ENCODE measurements at places on chromosomes 7 and 10.

DNA sequence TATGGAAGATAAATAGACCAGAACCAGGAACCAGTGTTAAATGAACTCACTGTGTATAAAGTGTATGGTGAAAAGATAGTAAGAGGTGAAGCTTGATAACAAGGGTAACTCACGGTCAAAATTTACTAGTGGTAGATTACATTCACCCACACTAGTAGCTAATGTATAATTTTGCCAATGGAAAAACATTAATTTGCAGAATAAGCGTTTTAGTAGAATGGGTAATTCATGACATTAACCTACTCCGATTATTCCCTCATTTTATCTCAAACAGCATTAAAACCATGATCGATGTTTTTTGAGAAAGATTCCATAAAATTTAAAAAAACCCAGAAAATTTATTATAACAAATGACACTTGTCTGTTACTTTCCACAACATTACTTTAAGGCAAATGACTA lies 57.7 kb upstream of the PPP1R3A start:
- DNase-seq, result no peak

DNA sequence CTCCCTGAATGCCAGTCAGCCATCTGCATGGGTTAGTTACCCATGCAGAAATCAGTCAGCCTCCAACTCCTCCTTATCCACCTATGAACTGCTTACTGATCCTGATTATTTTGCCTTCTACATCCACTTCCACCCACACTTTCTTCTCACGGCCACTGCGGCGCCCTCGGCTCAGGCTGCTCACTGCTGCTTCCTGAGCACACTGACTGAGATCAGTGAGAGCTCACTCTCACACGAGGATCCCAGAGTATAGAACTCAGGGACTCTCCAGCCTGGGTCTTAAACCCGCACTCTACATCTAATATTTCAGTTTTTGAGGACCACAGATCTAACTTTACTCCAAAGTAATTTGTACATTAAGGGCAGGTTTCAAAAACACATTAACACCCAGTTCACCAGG lies 64.4 kb downstream of the GRB10 start:
- no peak for DNase-seq

DNA sequence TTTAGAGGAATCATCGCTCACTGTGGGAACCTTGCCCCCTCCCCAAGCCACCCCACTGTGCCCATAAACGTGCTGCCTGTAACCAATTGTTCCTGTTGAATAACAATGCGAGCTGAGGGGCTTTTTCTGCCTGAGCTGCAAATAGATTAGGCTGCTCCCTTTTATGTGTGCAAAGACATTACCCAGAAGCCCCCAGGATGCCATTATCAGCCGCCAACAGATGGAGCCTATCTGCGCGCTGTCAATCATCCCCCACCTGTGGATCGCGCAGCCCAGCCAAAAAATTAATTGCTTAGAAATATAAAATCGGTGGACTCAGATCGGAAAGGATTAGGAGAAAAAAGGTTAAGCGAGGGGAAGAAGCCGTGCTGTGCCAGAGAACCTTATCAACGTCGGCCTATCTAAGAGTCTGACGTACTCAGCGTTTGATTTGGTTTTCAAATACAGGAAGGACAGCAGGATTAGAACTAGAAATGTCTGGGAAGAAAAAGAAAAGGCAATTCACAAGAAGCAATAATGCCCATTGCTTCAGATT lies 167.3 kb upstream of the MYO3A start:
- no peak for DNase-seq

DNA sequence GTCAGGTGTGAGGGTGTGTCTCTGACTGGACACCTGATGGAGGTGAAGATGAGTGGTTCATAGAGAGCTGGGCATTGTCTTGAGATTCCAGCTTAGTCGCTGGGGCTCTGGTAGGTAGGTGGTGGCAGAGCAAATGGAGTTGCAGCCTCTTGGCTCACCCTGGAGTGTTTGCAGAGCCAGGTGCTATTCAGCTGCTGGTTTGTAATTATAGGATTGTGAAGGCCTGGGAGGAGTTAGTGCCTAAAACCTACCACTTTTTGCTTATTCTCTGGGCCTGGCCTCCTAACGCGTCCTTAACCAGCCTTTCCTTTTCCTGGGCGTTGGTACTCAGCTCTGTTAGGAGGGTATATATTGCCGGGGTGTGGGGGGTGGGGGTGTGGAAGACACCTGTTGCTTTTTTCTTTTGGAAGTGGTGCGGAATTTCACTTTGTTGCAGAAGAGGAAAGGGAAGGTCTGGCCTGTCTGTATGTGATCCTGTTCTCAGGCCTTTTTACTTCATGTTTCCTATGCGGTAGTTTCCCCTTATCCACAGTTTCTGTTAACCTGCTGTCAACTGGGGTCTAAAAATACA lies 3.2 kb downstream of the PPRC1 start:
- no peak for DNase-seq

- DNase-seq, result no peak
These were observed 156.8 kb upstream of the FRMD4A start for GRCh38 chr10:14487488-14487883.

- DNase-seq, result no peak
These were observed 41.3 kb downstream of the CCDC6 start for GRCh38 chr10:59865101-59865500.

DNA sequence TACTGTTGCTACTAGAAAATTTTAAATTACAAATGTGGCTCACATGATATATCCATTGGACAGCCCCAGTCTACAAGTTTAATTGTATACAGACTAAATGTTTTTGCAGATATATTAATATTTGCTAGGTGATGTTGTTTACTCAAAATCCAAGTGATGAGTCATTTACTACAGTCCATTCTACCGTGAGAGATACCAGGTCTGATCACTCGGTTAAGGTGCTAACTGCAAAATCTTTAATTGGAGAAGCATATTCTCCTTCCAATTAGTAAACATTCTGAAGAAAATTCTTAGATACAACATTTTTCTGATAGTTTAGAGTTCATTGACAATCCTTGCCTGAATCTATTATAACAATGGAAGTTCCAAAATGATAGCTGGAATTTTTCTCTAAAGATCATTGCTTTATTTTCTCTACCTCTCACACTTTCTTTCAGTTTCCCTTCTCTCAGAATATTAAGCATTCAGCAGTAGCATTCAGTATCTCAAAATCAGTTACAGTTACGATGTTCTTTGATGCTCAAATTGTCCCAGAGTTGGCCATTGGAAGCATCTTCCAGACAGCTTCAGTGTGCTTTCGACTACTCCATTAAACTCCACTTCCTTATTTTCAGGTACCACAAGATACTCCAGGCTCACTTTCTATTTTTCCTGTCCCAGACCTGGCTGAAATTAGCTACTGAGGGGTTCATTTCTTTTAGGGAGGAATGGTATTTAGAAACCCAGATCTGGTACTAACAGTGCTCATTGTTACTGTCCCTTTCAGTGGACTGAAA lies 2.3 kb downstream of the ABCB1 start:
- DNase-seq, result no peak

- DNase-seq, result no peak
These were observed 3.4 kb upstream of the ARHGAP22 start for GRCh38 chr10:48608279-48608681.

DNA sequence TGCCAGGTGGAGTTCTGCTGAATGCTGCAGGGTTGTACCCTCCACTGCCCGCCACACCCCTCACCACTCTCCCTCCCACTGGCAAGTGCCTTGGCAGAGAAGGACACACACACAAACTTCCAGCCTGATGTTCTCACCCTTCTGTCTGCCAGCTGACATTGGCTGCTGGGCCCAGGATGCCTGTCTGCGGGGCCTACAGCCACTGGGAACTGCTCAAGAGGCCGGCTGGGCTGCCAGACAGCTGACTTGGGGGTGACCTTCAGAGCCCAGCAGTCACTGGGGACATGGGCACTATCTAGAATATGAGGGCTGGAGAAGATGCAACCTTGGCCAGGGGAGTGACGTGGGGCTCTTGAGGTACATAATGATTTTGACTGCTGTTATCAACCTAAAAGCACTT lies 157.1 kb downstream of the SH3PXD2A start:
- no peak for DNase-seq

DNA sequence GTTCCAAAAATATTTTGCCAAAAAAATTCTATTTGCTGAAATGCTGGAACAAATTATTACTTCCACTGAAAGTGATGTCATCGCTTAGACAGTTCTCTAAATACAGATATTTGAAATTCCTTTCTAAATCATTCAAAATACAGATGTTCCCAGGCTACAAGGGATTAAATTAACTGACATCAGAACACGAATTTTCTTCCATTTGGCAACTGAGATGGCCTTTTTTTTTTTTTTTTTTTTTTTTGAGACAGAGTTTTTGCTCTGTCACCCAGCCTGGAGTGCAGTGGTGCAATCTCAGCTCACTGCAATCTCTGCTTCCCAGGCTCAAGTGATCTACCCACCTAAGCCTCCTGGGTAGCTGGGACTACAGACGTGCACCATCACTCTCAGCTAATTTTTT lies 57.0 kb downstream of the P4HA1 start:
- no peak for DNase-seq

GRCh38 chr10:132575320-132576201 lies 38.0 kb downstream of the INPP5A start:
- no peak for DNase-seq

GRCh38 chr10:29763396-29763795 lies 128.6 kb upstream of the SVIL start:
- no peak for DNase-seq

GRCh38 chr10:24177636-24178035 lies 31.3 kb upstream of the KIAA1217 start:
- no peak for DNase-seq

DNA sequence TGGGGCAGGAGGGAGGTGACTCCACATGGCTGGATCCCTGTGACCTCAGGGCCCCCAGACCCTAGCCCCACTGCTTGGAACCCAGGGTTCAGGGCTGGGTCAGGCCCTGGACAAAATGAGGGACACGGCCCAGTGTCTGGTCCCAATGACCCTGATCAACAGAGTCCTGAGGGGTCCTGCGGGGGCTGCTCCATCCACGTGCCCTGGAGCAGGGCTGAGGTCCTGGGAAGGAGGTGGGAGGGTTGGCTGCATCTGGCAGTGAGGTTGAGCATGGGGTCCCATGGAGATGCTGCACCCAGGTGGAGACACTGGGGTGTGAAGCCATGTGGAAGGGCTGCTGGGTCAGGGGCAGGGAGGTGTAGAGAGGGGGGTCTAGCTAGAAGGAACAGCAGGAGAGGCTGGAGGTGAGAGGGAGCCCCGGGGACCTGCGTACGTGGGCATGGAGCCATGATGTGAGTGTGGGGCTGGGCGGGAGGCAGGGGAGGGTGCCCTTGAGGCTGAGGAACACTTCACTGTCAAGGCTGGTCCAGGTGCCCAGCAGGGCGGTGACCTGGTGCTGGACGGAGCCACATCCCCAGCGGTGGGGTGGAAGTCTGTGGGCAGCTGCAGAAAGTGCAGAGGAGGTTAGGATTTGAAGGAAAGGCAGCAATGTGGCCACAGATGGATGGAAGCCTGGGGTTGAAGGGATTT lies 604 bp downstream of the SCART1 start:
- DNase-seq, result no peak

DNA sequence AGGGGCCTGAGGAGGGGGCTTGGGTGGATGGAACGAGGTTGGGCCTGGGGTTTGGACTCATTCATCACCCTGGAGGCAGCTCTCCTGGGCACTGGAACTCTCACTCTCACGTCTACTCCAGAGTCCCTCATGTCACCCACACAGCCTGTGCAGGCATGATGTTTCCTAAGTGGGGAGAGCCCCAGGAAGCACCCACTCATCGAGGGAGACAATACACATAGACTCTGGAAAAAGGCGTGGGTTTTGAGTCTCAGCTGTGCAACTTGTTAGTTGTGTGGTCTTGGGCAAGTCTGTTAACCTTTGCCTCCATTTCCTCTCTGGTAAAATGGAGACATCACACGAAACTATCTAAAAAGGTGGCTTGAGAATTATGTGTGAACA lies 25.9 kb upstream of the RBM20 start:
- no peak for DNase-seq

DNA sequence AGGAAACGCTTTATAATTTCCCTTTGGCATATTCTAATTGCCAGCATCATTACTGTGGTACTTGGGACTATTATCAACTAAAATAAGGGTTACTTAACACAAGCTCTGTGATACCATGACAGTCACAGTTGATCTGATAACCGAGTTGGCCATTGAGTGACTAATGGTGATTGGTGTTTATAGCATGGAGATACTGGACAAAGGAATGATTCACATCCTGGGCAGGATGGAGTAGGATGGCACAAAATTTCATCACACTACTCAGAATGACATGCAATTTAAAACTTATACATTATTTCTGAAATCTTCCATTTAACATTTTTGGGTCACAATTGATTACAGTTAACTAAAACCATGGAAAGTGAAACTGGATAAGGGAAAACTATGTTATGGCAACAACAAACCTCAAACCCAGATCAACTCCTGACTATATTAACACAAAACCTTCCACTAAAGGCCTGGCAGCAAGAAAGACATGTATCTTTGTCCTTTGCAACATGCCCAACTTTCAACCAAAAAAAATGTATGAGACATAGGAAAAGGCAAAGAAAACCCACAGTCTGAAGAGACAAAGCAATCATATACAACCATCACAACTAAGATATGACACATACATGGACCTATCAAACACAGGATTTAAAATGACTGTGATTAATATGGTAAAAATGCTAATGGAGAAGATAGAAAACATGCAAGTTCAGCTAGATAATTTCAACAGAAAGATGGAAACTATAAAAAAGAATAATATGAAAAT lies 208.5 kb upstream of the NRP1 start:
- DNase-seq, result no peak

DNA sequence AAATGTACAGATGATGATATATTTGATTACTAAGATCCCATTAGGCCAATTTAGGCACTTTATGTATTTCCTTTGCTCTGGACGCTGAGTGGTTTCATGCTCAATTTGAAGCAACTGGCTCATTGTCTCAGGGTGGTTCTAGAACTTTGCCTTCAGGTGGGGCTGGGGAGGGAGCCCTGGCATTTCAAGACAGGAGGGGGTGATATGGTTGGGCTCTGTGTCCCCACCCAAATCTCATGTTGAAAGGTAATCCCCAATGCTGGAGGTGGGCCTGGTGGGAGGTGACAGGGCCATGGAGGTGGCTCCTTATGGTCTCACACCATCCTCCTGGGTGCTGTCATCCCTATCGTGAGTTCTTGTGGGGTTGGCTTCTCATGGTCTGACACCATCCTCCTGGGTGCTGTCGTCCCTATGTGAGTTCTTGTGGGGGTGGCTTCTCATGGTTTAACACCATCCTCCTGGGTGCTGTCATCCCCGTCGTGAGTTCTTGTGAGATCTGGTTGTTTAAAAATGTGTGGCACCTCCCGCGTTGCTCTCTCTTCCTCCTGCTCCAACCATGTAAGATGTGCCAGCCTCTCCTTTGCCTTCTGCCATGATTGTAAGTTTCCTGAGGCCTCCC lies 151.5 kb upstream of the KLF6 start:
- no peak for DNase-seq
